ENCODE measurements at places on chromosomes 5 and 9. TPM values are rescaled to one million over a fixed set of nuclear protein-coding genes. Genes with fewer than 3 reads are reported as not detected.

The CTNND2 gene
- 0.15 TPM for total RNA-seq

The PCDHGA8 gene
- total RNA-seq, result 0.17 TPM

The LMX1B gene
- not detected for total RNA-seq

The LCN9 gene
- not detected for total RNA-seq

The DBH gene
- 0.08 TPM for total RNA-seq

The BHMT gene
- not detected for total RNA-seq

The ADGRV1 gene
- total RNA-seq, result not detected

The SPOCK1 gene
- not detected for total RNA-seq

The IFNB1 gene
- not detected for total RNA-seq

The PFN3 gene
- not detected for total RNA-seq

The ANKDD1B gene
- 0.70 TPM for total RNA-seq

The LRRC70 gene
- 2.1 TPM for total RNA-seq

The SPATA9 gene
- 0.66 TPM for total RNA-seq

The PAPPA gene
- not detected for total RNA-seq

The BRD8 gene
- 66.1 TPM for total RNA-seq

The CMYA5 gene
- 0.11 TPM for total RNA-seq

The DRD1 gene
- not detected for total RNA-seq

The PPP3R2 gene
- total RNA-seq, result not detected

The RAB24 gene
- 23.7 TPM for total RNA-seq

The MOCS2 gene
- 20.8 TPM for total RNA-seq

The AHRR gene
- 22.0 TPM for total RNA-seq

The MBLAC2 gene
- total RNA-seq, result 7.1 TPM

The STRBP gene
- total RNA-seq, result 28.8 TPM

The IFNA13 gene
- total RNA-seq, result not detected

The QSOX2 gene
- total RNA-seq, result 15.9 TPM

The LCN12 gene
- total RNA-seq, result 2.6 TPM

The CCNI2 gene
- total RNA-seq, result 10.1 TPM

The CDC14B gene
- 16.5 TPM for total RNA-seq

The PCDHGA1 gene
- total RNA-seq, result 0.17 TPM

The CNTFR gene
- total RNA-seq, result not detected

The GFRA3 gene
- not detected for total RNA-seq

The NUP214 gene
- 82.6 TPM for total RNA-seq

The REEP2 gene
- total RNA-seq, result 0.94 TPM

The CD274 gene
- total RNA-seq, result 8.4 TPM

The C9orf43 gene
- 0.97 TPM for total RNA-seq

The KCNV2 gene
- total RNA-seq, result not detected

The EQTN gene
- not detected for total RNA-seq

The FIBCD1 gene
- not detected for total RNA-seq

The FOXD4L3 gene
- total RNA-seq, result not detected

The OLFML2A gene
- not detected for total RNA-seq

The NKD2 gene
- total RNA-seq, result 4.8 TPM

The C9 gene
- total RNA-seq, result not detected

The PDCD1LG2 gene
- total RNA-seq, result 0.32 TPM

The SLC12A7 gene
- total RNA-seq, result 45.3 TPM

The TICAM2 gene
- total RNA-seq, result 1.9 TPM

The ZNF367 gene
- 22.9 TPM for total RNA-seq

The EIF4EBP3 gene
- total RNA-seq, result 13.2 TPM

The SPINK4 gene
- total RNA-seq, result not detected

The AQP3 gene
- 173 TPM for total RNA-seq

The HCN1 gene
- total RNA-seq, result not detected

The BTNL9 gene
- not detected for total RNA-seq

The ZNF483 gene
- 15.5 TPM for total RNA-seq

The MTREX gene
- 66.3 TPM for total RNA-seq
